ENCODE measurements at places on chromosomes 2 and 18.

DNA sequence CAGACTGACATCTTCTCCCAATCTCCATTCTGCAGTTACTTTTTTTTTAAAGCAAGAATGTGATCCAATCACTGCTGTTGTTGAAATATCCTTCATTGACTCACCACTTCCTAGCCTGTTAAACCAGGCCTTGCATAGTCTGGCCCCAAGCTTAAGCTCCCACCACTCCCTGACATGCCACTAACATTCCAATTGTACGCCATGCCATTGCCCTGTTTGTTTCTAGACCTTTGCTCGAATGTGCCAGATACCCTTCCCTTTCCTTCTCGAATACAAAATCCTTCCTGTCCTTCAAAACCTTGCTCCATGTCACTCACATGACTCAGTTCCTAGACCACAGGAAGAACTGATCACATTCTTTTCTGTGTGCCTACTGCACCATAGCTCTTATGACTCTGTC lies 224.2 kb downstream of the CYRIA start:
- no peak for DNase-seq

- DNase-seq = peak; percentile 99
Measured at GRCh38 chr2:3558205-3559014, at the start of gene RNASEH1. Gene RNASEH1, minus strand, starts transcription at chr2:3558333. Its CDS starts 73 bp downstream, at chr2:3558260.

DNA sequence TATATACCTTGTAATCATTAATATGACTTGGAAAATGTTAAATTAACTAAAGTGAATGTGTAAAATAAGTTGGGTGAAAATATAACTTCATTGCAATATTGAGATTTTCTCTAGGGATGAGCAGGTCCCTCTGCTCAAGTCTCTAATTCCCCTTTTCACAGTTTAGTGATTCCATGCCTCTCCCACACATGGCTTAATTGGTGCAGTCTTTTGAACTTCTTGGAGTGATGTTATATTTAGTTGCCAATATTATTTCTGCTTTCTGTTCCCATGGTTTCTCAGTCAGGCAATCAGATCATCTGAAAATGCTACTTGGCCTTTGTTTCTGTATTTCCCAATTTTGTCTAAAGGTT lies 233.7 kb upstream of the SPOPL start:
- no peak for DNase-seq

GRCh38 chr18:13398631-13399030 lies 180.1 kb downstream of the LDLRAD4 start:
- DNase-seq = no peak

GRCh38 chr2:164746713-164747112 lies 94.9 kb downstream of the COBLL1 start:
- no peak for DNase-seq

- DNase-seq = no peak
Measured at GRCh38 chr2:77190721-77191346, 331.3 kb downstream of the LRRTM4 start.

GRCh38 chr18:36580874-36581750 lies 247.7 kb downstream of the TPGS2 start:
- DNase-seq = no peak

DNA sequence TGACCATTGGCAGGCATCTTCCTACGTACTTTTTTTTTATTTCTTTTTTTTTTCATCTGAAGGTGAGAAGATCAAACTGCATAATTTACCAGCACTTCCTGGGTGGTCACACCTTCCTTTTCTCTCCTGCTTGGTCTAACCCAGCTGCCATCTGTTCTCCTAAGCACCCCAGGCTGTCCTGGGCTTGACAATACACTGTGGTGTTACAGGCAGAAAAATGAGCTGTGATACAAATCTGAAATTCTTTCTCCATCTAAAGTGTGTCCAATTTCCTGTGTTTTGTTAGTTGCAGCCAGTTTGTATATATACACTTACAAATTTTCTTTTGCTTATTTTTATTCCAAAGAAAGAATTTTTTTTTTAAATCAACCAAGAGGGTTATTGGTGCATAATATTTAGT lies 786.0 kb upstream of the ZEB2 start:
- no peak for DNase-seq

DNA sequence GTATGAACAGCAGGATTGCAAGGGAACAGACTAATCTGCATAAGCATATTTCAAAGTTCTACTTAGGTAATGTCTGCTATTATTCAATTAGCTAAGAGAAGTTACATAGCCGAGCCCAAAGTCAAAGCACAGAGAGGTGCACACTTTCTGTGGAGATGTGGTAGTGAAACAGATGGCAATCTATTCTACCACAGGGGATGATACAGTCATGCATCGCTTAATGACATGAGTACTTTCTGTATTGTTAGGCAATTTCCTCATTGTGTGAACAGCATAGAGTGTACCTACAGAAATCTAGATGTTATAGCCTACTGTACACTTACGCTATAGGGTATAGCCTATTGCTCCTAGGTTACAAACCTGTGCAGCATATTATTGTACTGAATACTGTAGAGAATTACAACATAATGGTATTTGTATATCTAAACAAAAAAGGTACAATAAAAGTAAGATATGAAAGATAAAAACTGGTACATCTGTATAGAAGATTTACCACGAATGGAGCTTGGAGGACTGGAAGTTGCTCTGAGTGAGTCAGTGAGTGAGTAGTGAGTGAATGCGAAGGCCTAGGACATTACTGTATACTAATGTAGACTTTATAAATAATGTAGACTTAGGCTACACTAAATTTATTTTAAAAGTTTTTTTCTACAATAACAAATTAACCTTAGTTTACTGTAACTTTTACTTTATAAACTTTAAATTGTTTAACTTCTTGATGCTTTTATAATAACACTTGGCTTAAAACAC lies 197.6 kb downstream of the MBD5 start:
- no peak for DNase-seq

DNA sequence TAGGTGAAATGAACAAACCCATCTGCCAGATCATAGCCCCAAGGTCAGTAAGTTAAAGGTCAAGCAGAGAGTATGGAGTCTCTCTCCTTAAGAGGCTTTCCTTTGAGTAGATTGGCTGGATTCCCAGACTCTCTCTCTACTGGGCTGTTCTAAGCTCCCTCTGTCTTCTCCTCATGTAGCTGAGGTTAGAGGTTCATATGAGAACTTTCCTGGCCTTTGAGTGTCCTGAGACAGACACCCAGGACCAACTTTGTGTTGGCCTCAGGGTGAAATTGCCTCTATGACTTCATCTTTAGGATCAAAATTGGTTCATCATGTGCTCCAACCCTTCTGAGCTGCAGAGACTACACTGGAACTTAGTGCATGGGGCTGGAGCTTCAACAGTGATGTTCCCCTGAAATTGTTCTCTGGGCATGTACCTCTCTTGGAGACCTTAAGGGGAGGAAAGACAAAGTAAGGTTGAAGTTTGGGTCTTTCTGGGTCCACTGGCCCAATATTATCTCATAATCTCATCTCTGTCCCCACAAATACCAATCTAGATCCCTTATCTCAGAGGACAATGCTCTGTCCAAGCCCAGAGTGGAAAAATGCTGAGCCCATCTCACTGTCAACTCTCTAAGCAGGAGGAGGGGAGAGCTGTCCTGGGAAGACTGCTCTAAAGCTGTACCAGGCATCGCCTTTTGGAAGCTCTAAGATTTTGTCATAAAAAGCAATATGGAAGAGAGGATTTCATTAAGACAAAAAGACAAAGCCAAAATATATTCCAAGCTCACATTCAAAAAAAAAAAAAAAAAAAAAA lies 177.3 kb upstream of the ARL4C start:
- DNase-seq = no peak

GRCh38 chr2:82411071-82411470 lies 2048.0 kb downstream of the SUCLG1 start:
- no peak for DNase-seq

DNA sequence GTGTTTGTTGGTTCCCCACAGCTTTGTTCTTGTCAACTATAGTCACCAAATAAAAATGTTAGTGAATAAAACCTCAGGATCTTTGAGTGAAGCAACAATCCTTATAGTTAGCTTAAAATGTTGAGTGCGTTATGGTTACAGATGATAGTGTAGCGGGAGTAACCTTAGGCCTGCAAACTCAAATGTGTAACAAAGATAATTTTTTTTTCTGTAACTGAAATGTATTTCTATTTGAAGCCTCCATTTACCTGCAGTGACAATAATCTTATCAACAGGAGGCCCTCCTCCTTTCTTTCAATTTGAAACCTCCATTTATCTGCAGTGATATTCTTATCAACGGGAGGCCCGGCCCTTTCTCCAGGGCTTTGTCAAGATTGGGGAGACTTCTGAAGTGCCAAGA lies 3.1 kb upstream of the C2orf49 start:
- DNase-seq = no peak

- no peak for DNase-seq
Measured at GRCh38 chr18:7830468-7830867, 263.4 kb downstream of the PTPRM start.

Measured in activated T-helper 1 cell treated with anti-CD3 and anti-CD28 coated beads, Interleukin-2, amount 50 U/mL, for 16 hours (primary cell).